AG09309 (cell line): ENCODE measurements at places on chromosomes 2 and 18.

DNA sequence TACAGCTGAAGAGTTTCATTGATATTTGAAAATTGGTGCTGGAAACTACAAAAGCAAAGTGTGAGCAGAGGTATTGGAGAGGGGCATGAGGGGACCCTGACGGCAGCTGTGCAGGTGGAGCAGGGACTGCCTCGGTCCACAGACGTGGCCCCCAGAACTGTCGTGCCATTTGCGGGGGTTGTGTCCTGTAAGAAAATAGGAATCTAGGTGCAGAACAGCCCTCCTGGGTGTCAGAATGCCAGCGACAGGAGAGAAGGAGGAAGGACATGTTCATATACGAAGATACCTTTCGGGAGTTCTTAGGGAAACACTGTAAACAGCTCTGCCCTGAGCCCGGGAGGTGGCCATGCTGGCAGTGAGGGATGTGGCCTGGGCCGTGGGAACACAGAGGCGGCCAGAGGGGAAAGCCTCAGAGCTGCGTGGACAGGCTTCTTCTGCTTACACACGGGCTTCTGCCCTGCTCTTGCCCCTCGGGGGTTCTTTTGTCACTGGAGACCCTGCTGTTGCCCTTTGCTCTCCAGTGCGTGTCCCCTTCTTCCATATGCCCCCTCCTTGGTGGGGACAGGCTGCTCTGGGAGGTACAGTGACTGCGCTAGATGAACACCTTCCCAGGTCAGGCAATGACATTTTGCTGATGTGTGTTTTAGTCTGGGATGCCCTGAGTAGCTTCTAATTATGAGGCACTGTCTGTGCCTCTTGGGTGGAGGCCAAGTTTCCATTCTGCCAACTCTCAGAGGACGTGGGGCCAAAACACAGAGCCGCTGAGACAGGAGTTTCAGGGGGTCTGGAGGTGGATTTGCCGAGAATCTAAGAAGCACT lies 81.9 kb upstream of the TXNDC2 start:
- no peak for DNase-seq

- no peak for DNase-seq
These were observed 28.6 kb downstream of the MIB1 start for GRCh38 chr18:21769206-21769605.

DNA sequence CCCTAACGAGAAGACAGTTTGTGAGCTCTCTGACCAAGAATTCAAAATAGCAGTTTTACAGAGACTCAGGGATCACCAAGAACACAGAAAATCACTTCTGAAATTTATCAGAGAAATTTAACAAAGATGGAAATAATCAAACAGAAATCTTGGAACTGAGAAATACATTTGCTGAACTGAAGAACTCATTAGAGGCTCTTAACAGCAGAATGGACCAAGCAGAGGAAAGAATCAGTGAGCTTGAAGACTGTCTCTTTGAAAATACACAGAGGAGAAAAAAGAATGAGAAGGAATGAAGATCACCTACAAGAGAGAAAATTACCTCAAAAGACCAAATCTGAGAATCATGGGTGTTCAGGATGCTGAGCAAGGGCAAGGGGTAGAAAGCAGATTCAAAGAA lies 29.7 kb downstream of the ASB1 start:
- DNase-seq: no peak

- DNase-seq: no peak
These were observed 156.4 kb downstream of the AQP4 start for GRCh38 chr18:26708806-26709716.
